Activated T-helper 17 cell treated with anti-CD3 and anti-CD28 coated beads, Interleukin-2, amount 50 U/mL, for 72 hours (primary cell): ENCODE measurements at places on chromosomes 11 and 22. TPM values are rescaled to one million over a fixed set of nuclear protein-coding genes. Genes with fewer than 3 reads are reported as not detected.
A peak's percentile ranks its signal among the peaks of the same experiment; 100 is the strongest.

Gene RGL4
- total RNA-seq: 10.4 TPM

Gene OR2AG2
- total RNA-seq: not detected

Gene GLB1L2
- 2.0 TPM for total RNA-seq

Gene SLN
- not detected for total RNA-seq

Gene NCAPD3
- 77.5 TPM for total RNA-seq

DNA sequence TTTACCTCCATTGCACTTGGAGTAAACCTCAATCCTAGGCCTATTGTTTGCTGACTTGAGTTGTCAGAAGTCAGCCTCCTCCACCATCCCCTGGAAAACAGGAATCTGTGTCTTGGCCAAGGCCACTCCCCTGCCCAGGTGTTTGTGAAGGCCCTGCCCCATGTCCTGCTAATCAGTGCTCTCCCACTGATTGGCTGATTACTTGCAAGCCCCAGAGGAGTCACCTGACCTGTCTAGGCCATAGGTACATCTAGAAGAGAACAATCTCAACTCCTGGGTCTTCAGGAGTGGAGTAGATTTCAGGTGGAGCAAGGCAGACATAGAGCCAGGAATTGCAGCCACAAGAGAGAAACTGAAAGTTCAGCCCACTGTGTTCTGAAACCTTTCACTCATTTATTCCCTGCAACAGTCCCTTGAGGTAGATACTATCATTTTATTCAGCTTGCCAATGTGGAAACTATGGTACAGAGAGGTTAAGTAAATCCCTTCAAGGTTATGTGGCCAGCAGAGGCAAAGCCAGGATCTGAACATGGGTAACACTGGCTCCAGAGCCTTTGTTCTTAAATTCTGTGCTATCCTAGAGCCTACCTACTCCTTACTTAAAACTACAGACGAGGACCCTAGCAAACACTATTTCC is 10.4 kb downstream of the OAF start:
- ATAC-seq: peak; percentile 46
